ENCODE measurements at places on chromosomes 11 and 22. TPM values are rescaled to one million over a fixed set of nuclear protein-coding genes. Genes with fewer than 3 reads are reported as not detected.

DNA sequence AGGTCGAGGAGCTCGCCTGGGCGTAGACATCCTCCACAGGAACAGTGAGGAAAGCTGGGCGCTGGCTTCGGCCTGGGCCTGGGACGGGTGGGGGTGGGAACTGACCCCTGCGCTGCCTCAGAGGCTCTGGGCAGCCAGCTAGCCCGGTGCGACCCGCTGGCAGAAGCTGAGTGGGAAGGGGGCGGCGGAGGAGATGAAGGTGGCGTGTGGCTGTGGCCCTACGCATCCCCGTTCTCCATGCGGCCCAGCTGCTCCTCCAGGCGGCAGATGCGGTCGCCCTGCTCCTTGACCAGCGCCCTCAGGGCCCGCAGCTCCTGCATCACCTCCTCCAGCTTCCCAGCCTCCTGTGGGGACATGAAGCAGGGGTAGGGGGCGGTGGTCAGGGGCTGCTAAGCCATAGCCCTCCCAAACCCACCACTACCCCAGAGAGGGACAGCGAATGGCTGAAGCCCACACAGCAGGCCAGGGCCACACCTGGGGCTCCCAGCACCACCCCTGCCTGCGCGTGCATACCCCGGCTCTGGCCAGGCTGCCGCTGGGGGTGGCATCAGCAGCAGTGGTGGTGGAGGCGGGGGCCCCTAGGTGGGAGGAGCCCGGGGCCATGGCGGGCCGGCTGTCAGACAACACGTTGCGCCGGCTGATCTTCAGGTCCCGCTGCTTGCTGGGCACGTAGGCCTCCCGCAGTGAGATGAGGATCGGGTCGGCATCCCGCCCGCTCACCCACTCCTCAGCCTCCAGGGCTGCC is 848 bp upstream of the PTPRCAP start:
- DNase-seq, result no peak

- DNase-seq, result no peak
Observed at GRCh38 chr22:19903031-19903430, 38.5 kb upstream of the COMT start.

- DNase-seq, result peak; percentile 54
Observed at GRCh38 chr11:35303596-35304385, 115.6 kb downstream of the SLC1A2 start.

GRCh38 chr11:125426818-125427528 is 69.1 kb downstream of the FEZ1 start:
- no peak for DNase-seq

GRCh38 chr22:19960491-19961200 is 19.0 kb upstream of the TXNRD2 start:
- no peak for DNase-seq

GRCh38 chr11:73293356-73293936 is 14.6 kb upstream of the ARHGEF17 start:
- DNase-seq, result no peak

DNA sequence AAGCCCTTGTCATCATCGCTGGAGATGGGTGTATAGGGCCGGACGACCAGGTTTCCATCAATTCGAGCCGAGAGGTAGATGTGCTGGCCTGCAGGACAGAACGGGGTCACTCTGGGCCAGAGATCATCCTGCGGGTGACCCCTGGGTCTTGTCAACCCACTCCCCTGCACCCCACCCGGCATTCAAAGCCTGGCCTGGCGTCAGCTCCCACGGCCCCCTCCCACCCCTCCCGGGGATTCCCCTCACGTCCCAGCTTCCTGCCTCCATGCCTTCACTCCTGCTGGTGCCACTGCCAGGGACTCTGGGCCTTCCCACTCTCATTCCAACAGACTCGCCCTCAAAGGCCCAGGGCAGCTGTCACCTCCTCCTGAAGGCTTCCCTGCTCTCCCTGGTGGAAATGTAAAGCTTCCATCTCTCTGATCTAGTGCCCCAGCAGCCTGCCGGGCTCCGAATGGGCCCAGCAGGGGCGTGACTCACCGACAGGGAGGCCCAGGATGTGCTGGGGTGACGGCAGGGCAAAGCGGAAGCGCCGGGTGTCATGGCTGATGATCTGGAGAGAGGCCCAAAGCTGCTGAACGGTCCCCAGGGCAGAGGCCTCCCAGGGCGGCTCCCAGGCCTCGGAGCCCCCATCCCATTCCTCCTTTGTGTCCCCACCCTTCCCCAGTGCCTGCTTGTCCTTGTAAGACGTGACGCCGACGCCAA is 9.3 kb downstream of the ATP5MGL start:
- DNase-seq, result no peak

- no peak for DNase-seq
Observed at GRCh38 chr11:100866453-100866852, 179.4 kb downstream of the ARHGAP42 start.

- peak; percentile 57 for DNase-seq
Observed at GRCh38 chr22:37546437-37547250, 13.6 kb upstream of the CDC42EP1 start.

- DNase-seq, result no peak
Observed at GRCh38 chr22:46299101-46299500, 2.4 kb downstream of the GTSE1 start.

GRCh38 chr11:96306933-96307775 is 35.8 kb downstream of the MAML2 start:
- DNase-seq, result peak; percentile 94

DNA sequence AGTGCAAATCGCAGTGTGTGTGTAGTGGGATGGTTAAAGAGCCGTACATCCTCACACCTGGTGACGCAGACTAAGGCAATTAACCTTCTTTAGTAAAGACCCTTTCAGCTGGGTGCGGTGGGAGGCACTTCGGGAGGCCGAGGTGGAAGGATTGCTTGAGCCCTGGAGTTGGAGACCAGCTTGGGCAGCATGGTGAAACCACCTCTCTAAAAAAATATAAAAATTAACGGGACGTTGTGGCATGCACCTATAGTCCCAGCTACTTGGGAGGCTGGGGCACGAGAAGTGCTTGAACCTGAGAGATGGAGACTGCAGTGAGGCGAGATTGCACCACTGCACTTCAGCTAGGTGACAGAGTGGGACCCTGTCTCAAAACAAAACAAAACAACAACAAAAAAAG is 31.5 kb downstream of the ZBTB16 start:
- DNase-seq, result no peak

- no peak for DNase-seq
Observed at GRCh38 chr11:31387379-31387778, 17.7 kb downstream of the DNAJC24 start.

- no peak for DNase-seq
Observed at GRCh38 chr22:11616811-11617210, 3911.2 kb upstream of the OR11H1 start.

DNA sequence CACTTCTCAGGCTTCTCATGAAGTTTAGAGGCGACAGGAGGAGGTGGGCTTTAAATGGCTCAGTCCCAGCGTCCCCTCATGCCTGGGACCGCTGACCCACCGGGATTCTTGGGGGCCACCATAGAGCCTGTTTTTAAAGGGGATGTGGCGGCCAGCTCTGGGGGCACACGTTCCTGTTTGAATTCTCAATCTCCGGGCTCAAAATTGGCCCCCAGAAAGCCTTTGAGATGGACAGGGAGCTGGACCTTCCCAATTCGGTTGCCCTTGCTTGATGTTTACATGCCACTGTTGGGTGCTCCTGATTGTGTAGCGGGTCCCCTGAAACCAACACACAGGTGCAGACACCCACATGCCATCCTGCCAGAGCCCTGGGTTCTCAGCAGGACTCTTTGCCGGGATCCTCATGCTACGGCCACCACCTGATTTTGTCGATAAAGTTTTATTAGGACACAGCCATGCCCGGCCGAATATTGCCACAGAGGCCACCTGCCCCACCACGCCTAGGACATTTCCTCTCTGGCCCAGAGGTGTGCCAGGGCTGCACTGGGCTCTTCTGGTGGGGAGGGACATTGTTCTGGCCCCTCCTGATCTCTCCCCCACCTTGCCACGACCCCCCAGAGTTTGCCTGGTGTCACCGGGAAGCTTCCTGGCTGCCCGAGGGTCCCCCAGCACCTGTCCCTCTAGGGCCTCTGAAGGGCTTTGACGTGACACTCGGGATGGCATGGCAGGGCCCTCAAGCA is 71.6 kb downstream of the KCNQ1 start:
- peak; percentile 14 for DNase-seq

DNA sequence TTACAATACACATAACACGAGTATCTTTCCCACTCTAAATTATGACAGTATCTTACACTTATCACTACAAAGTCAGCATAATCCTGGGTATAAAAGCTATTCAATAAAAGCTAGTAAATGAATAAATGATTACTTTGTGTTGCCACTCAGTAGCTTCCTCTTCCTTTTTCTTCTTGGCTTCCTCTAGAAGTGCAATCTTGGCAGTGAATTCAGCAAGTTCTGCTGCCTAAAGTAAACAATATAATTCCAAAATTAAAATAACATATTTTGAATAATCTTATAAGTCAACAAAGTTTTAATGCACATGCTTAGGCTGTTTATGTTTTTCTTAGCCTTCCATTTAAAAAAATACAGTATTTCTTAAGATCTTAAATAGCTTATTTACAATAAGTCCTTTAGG is 60.4 kb downstream of the RDX start:
- DNase-seq, result no peak

DNA sequence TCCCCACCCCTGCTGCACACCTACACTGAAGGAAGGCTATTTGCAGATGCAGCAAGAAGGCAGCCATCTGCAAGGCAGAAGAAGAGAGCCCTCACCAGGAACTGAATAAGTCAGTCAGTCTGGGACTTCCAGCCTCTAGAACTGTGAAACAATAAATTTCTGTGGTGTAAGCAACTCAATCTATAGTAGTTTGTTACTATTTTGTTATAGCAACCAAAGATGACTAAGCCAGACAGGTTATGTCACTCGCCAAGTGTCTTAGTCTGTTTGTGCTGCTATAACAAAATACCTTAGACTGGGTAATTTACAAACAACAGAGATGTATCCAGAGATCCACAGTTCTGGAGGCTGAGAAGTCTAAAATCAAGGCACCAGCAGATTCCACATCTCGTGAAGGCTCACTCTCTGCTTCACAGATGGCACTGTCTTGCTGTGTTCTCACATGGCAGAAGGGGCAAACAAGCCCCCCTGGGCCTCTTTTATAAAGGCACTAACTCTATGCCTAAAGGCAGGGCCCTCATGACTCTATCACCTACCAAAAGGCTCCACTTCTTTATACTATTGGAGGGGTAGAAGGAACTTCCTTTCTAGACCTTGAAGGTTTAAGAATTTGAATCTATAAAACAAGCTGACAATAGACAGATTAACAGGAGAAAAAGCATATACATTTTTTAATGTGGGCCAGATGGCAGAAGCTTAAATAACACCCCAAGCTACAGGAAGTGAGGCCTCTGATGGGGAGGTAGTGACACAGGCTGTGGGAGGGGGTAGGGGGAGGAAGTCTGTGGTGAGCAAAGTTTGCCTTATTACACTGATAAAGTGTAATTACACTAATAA is 12.3 kb downstream of the APOL6 start:
- peak; percentile 41 for DNase-seq

GRCh38 chr11:126436209-126436755 is 80.8 kb downstream of the ST3GAL4 start:
- no peak for DNase-seq

DNA sequence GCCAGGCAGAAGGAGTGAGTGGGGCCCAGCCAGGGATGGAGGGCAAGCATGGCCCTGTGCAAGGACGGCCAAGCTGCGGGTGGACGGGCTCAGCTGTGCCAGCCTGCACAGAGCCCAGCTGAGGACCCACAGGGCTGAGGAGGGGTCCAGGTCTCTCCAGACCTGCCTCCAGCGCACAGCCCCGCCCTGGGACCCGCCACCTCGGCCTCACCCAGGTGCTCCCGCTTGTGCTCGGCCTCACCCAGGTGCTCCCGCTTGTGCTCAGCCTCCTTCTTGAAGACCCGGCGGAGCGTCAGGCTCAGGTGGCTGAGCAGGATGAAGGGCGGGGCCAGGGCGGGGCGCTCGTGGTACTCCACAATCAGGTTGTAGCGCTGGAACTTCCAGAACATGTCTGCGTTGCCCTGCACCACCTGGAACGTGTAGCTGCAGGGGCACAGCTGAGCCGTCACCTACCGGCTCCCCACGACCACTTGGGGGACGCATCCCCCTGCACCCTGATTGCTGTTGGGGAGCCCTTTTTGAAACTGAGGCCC is 6.4 kb downstream of the TSSC4 start:
- DNase-seq, result no peak

DNA sequence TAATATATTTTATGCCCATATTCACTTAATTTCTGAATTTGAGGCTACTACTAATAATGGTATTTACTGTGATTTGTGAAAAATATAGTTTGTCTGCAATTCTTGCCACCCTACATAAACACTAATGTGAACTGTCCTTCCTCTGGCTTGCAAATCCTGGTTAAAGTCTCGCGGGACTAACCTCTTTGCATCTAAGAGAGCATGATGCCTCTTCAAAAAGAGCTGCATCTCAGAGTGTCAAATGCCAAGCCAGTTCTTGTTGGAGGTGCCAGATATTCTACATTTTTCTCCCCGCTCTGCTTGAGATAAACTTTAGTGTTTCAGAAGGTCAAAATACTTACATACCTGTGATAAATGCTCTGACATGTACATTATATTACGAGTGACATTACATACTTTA is 2.1 kb downstream of the ARHGAP42 start:
- DNase-seq, result no peak

- no peak for DNase-seq
Observed at GRCh38 chr11:9008011-9008550, 4.3 kb upstream of the NRIP3 start.

GRCh38 chr11:58058276-58059006 is 27.7 kb downstream of the OR6Q1 start:
- DNase-seq, result peak; percentile 62

- peak; percentile 32 for DNase-seq
Observed at GRCh38 chr11:66126808-66127555, 56.9 kb downstream of the PACS1 start.

- peak; percentile 84 for DNase-seq
Observed at GRCh38 chr22:37559901-37560607, at the start of gene CDC42EP1. TSS of gene CDC42EP1 (plus strand) at chr22:37560480. CDS start at chr22:37566350, 5,870 bp downstream.

DNA sequence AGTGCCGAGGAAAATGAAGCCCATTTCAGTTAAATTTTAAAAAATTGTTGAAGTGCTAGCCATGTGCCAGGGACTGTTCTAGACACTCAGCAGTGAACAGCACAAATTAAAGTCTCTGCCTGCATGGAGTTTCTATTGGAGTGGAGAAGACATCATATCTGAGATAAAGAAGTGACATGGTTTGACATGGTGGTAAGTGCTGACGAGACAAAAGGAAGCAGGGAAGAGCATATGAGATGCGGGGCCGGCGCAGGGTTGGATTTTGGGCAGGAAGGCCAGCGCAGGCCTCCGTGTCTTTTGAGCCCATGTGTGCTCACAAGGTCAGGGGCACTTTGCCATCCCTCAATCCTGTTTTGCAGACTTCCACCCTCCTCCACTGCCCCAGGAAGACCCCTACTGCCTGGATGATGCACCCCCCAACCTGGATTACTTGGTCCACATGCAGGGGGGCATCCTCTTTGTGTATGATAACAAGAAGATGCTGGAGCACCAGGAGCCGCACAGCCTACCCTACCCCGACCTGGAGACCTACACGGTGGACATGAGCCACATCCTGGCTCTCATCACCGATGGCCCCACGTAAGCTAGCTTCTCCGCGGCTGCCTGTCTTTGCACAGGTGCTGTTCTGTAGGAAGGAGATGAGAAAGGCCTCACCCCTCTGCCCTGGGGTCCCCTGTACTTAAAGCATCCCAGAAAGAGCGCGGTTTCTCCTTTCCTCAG is 29.6 kb downstream of the AMPD3 start:
- no peak for DNase-seq

The GGTLC3 gene
- total RNA-seq, result not detected

The PGA4 gene
- total RNA-seq, result not detected

The TRIM29 gene
- 3.4 TPM for total RNA-seq

The KCNE3 gene
- total RNA-seq, result 41.2 TPM

The BBOX1 gene
- not detected for total RNA-seq

The OR52H1 gene
- total RNA-seq, result not detected

The ASCL2 gene
- total RNA-seq, result 4.8 TPM

The SLC37A2 gene
- 2.2 TPM for total RNA-seq

The SESN3 gene
- 21.2 TPM for total RNA-seq

The PPP6R2 gene
- total RNA-seq, result 34.1 TPM

The SDHD gene
- total RNA-seq, result 274 TPM
